NCI-H1105 (cell line): ENCODE measurements at places on chromosomes 12 and 14.

- no peak for DNase-seq
Measured at GRCh38 chr14:63800083-63800482, 52.7 kb upstream of the SYNE2 start.

DNA sequence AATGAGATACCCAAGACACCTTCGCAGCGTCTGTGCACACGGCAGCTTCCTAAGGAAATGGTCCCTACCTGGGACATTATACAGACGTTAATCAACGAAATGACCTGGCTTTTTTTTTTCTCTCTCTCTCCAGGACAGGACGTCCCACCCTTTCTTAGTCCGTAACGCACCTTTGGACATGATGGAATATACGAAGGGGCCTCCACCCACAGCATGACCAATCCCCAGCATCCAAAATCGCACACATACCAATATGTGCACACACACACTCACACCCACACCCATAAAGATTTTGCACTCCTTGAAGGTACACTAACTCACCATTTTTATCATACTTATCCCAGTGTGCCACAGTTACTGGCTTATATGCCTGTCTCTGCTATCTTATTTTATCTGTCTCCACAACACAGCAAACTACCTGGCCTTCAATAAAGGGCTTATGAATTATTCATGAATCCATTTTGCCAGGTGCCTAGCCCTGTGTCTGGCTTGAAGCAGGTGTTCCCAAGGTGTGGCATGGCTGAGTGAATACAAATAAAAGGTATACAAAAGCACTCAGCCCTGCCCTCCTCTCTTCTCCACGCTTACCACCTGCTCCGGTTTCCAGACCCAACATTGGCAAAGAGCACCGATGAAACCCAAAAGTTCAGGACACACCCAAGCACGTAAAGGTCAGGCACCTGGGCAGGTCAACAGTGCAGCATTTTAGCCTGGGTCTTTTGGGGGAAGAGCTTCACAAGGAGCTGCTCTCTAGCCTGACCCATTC lies 2.2 kb downstream of the SCNN1A start:
- DNase-seq, result peak; percentile 90

DNA sequence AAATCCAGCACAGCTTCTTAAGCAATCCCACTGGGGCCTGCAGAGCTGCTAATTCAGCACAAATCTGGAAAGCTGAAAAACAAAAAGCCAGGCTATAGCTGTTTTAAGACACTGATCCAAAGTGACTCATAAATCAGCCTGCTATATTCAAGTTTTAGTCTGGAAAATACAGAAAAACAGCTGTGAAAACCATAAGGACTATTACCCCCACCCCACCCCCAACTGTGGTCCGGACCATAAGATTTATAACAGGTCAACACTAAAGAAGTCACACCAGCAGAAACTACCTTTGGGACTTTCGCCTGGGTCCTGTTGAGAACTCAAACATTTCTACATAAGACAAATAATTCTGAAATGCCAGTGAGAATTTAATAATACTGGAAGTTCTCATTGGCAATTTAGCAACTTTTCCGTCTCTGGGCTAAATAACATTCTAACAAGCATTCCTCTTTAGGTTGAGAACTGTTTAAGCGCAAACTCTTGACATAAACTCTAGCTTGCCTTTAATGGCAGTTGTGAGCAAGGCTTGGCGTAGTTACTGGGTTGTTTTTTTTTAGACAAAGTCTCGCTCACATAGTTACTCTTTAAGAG lies 3.3 kb downstream of the LRIG3 start:
- no peak for DNase-seq

DNA sequence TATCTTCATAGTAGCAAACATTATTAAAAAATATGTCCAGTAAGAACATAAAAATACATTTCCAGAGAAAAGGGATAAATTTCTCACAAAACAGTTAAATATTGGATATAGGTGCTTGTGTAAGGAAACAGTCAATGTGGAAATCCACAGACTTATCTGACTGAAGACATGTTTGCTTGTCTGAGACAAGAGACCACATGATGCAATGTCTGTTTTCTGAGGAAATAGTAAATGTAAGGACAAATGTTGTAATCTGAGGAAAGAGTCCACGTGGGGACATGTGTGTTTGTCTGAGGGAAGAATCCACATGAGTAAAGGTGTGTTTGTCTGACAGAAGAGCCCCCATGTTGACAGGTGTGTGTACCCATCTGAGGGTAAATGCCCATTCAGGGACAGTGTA lies 1093.2 kb downstream of the TMEM121 start:
- DNase-seq, result no peak

DNA sequence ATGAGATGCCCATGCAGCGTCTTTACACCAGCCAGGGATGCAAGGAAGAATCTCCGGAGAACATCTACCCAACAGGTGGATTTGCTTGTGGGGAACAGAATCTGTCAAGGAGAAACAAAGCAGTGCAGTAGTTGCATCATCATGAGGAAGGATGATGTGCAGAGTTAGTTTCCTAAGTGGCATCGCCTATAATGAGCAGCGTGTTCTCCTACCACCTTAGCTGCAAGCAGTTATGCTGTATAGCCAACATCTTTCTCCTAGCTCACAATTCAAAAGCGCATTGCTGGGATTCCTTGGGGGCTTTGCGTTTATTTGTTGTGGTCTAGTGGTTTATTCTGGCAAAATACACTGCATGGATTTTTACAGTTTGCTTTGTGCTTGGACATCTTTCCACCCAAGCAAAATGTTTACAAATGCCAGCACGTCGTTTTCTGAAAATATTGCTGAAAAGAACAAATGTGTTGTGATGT lies 233.0 kb downstream of the RGS6 start:
- DNase-seq, result no peak

GRCh38 chr12:123229051-123229450 lies 3.9 kb downstream of the MPHOSPH9 start:
- no peak for DNase-seq

GRCh38 chr12:66013224-66013623 lies 117.3 kb downstream of the LLPH start:
- DNase-seq, result no peak

DNA sequence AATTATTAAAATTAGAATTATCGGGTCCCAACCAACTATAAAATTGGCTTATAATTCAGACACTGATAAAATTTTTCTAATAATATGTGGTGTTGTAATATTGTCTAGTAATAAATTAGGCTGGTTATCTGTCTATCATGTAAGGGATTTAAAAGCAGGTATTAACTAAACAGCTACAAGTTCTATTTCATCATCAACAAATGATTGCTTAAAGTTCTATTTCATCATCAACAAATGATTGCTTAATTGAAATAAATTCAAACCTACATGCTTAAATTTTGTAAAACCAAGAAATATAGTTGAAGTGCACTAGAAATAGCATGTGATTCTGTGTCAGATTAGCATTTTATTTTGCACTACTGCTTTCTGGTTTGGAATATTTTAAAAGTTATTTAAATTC lies 34.1 kb downstream of the SLCO1A2 start:
- DNase-seq, result no peak

DNA sequence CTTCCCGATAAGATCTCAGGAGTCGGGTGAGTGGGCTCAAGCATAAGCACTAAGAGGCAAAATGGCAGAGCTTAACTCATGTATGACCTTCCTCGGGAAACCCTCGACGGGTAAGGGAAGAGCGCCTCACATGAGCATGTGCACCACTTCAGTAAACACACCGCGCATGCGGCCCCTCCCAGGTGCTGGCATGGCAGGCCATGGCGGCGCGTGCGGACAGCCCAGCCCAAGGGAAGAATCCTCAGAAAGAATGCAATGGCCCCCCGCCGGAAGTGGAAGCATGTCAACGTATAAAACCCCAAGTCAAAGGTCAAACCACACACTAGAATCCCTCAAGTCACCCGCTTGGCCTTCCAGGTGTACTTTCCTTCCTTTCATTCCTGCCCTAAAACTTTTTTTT lies 6.6 kb upstream of the TNFAIP2 start:
- DNase-seq, result no peak

DNA sequence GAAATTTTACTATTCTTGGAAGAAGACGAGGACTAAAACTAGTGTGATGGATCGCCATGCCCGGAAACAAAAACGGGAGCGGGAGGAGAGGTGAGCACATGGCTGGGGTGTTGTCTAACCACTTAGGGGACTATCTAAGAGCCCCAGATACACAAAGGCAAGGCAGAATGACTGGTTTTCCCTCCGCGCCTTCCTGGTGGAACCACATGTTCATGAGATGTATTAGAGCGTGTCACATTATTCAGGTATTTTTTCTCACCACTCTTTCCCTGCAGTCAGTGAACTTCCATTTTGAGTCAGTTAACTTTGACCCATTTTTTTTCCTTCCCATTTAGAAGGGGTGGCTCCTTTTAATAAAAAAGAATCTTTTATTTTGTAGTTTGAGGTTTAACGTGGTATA lies 68.8 kb upstream of the TRAF3 start:
- DNase-seq, result no peak

DNA sequence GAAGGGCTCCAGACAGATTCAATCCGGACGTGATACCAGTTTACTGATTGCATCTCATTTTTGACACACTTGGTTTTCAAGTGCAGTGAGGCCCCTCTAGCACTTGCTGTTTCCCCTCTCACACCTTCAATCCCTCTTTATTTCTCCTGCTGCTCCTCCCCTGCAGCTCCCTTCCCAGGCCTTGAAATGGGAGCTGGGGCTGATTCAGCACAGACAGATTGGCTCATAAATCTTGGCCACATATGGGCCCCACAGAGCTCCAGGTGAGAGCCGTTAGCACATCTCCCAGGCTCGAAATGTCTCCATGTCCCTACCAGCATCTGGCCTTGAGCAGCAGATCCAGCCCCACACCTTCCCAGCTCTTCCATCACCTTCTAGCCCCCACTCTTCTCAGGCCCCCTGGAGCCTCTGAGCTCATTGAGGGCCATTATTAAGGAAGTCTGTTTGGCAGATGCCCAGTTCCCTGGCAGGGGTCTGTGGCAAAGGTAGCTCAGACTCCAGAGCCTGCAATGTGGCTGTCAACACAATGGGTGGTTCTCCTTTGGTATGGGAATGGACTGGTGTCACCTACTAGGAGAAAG lies 220.3 kb upstream of the FKBP4 start:
- DNase-seq, result no peak

- no peak for DNase-seq
Measured at GRCh38 chr12:99122959-99123358, 477.9 kb downstream of the APAF1 start.

DNA sequence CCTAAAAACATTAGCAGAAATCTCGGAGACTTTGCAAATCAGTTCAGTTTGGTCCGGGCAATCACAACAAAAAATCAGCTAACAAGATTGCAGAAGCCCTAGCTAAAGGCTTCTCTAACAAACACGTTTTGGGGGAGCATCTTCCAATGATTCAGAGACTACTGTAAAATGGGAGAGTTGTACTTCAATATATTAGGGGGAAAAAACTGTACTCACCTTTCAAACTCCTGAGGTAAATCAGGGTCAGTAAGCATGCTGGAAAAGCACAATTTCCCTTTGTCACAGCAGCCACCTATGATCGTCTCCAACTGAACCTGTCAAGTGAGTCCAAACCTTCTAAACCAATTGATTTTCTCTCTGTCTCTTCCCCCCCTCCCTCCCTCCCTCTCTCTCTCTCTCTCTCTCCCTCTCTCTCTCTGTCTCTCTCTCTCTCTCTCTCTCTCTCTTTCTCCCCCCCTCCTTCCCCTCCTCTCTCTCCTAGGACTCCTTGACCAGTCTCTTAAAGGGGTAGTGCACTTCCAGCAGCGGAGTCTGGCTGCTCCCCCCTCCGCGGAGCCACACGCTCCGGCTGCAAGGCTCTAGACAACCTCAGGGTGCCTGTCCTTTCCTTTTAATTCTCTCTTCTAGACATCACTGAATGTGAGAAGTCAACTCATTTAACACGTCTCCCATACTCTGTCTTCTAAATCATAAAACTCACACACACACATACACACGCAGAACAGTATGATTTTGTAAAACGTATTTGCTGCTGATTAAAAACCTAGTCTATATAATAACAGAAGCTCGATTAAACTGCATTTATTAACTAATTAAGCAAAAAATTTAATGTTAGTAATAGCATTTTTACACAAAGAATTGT lies at the start of gene SOX5:
Gene SOX5 (minus strand): TSS at position 323 of the 862 bp plus-strand sequence. CDS start 69 bp downstream, at position 254.
- DNase-seq, result no peak

GRCh38 chr12:69497308-69498026 lies 27.3 kb downstream of the FRS2 start:
- DNase-seq, result no peak

DNA sequence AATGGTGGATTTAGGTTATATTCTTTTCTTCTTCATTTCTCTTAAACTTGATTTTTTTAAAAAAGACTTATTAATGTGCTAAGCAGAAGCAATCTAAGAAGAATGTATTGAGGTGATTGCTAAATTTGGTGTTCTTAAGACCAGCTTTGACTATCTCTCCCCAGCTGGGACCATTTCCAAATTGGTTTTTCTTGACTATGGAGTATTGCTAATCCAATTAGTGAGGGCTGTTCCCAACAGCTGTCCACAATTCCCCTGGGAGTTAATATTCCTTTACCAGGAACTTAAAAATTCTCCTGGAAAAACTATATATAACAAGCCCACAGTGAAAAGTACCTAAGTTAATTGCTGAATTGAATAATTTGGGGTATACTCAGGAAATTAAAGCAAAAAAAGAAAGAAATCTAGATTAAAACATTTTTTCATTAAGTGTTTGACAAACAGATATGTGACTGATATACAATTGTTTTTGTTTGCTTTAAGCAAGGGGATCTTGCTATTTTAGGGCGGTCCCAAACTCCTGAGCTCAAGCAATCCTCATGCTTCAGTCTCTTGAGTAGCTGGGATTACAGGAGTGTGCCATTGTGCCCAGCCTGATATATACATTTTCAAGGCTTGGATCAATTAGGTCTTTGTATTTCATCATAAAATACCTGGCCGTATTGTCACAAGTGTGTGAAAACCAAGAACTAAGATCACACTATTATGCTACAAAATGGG lies 105.0 kb downstream of the FAR2 start:
- DNase-seq, result no peak

DNA sequence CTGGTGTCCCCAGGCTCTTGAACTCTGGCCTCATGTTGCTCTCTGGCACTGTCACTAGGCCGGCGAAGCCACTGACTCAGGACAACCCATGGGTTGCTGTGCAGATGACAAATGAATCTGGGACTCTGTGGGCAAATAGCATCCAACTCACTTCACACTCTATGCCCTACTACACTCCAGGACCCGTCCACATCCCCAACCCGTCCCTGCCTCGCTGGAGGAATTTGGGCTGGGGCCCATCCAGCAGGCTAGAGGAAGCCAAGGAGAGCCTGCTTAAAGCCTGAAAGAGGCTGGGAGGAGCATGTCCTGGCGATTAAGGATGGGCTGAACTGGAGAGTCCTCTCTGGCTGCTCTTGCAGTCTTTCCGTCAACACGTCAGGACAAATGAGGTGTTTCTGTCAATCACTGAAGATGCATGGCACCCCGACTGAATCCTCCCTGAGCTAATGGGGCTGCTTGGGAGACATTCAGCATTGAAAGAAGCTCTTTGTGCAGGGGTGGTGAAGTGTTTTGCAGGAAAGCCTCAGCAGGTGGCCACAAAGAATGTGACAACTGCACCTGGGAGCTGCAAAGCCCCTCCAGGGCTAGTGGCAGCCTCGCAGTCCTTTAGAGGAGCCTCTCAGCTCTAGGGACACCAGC lies 71.7 kb downstream of the ANO2 start:
- no peak for DNase-seq

GRCh38 chr12:131916306-131917138 lies 12.6 kb upstream of the PUS1 start:
- DNase-seq, result no peak
